ENCODE measurements at places on chromosomes 12 and 14.

GRCh38 chr14:48857366-48857765 lies 728.8 kb downstream of the RPS29 start:
- no peak for DNase-seq

- DNase-seq, result no peak
Observed at GRCh38 chr12:95484524-95484923, 10.6 kb downstream of the METAP2 start.

DNA sequence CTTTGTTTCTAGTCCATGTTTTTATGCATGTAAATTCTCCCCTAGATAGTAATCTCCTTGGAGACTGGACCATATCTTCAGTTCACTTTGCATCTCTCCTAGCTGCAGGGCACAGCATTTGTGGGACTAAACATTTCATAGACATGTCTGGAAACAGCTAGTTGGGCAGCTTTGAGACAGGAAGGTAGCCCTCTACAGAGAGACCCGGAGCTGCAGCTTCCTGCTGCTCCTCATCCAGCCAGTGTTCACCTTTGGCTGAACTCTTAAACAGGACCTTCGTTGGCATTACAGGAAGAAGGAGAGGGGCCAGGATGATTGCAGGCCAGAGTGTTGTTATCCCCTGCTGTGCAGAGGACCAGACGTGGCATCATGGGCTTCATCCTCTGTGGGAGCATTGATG lies 52.9 kb downstream of the GNS start:
- no peak for DNase-seq

GRCh38 chr12:42706321-42706720 lies 116.8 kb upstream of the PRICKLE1 start:
- no peak for DNase-seq

DNA sequence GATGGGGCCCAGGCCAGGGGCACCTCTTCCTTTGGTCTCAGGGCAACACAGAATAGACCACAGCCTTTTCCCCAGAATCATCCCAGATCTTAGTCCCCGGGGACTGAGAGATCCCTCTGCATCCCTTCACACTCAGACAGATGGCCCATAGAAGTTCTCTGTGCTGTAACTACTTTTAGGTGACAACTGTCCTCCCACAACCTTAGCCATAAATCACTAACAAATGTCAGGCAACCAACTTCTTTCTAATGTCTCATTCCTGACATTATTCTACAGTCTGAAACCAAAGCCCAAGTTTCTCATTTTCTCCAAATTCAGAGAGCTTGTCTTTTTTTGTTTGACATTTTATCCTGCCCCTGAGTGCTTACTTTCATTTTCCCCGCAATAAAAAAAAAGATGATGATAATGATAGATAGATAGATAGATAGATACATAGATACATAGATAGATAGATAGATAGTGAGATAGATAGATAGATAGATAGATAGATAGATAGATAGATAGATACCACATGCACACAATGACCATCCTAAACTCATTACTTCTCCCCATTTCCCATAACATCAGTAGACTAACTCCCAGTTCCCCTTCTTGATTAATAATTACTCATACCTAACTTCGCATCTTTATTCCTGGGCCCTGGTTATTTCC lies 28.6 kb downstream of the DUSP6 start:
- no peak for DNase-seq

GRCh38 chr12:56243731-56244181 lies 13.9 kb downstream of the SLC39A5 start:
- no peak for DNase-seq

GRCh38 chr14:100278702-100279101 lies 27.5 kb downstream of the SLC25A29 start:
- peak; percentile 83 for DNase-seq

GRCh38 chr12:13727707-13728195 lies 253.7 kb downstream of the GRIN2B start:
- DNase-seq, result no peak

DNA sequence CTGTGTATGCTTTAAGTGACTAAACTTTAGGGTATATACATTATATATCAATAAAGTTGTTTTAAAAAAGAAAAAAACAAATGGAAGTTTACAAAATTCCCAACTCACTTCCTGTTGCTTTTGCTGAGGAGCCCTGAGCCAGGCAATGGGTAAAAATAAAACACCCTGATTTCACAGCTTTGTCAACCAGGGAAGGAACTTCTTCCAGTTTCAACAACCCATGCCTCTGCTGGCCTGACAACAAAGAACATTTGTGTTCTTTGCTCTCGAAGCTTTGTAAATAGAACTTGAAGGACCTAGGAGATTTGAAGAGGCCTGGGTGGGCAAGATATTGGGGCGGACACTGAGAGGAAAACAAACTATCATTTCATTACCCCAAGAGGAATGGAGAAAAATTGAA lies 141.2 kb upstream of the NOS1 start:
- no peak for DNase-seq

- peak; percentile 89 for DNase-seq
Observed at GRCh38 chr14:50231475-50232275, at the start of gene SOS2. TSS of gene SOS2 (minus strand) at chr14:50231578. CDS start at chr14:50231283, 295 bp downstream.

DNA sequence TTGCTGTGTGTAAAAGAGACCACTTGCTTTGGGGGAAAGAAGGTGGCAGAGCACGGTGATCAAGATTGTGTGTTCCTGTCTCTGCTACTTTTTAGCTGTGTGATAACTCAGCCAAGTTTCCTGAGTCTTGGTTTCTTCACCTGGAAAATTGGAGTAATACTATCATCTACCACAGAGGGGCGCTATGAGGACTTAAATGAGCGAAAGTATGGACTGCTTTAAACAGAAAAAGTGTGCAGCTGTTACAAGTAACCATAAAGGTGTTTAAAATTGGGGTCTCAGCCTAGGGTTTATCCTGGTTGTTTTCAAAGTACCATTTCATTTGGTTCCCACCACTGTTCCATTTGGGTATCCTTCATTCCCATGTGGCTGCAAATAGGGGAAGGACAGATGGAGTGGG lies 65.9 kb upstream of the WSCD2 start:
- DNase-seq, result no peak
